Stomach (tissue), 19 donors: ENCODE measurements at places on chromosomes 6 and 20. TPM values are rescaled to one million over a fixed set of nuclear protein-coding genes. Genes with fewer than 3 reads are reported as not detected.

- no peak overlapping the region for H3K27ac ChIP-seq
- H3K4me1 ChIP-seq = peaks cover 6% of the 10 kb centered on the region
- H3K4me3 ChIP-seq = no peak overlapping the region
- DNase-seq = no peak
- no peaks in the 10 kb centered on the region for H3K27me3 ChIP-seq
These were observed 38.4 kb downstream of the BMP5 start for GRCh38 chr6:55836945-55837344.

GRCh38 chr20:20677186-20677585 is 35.3 kb downstream of the RALGAPA2 start:
- no peak overlapping the region for H3K4me3 ChIP-seq
- no peak for DNase-seq
- H3K4me1 ChIP-seq = peaks cover 14% of the 10 kb centered on the region
- H3K27ac ChIP-seq = no peak overlapping the region
- H3K27me3 ChIP-seq = no peaks in the 10 kb centered on the region

GRCh38 chr6:15530411-15530810 is 132.4 kb downstream of the DTNBP1 start:
- peaks cover 63% of the 10 kb centered on the region for H3K36me3 ChIP-seq
- no peaks in the 10 kb centered on the region for H3K27me3 ChIP-seq
- H3K4me3 ChIP-seq = no peak overlapping the region
- DNase-seq = no peak
- H3K4me1 ChIP-seq = no peaks in the 10 kb centered on the region

- H3K27me3 ChIP-seq = no peaks in the 10 kb centered on the region
- DNase-seq = no peak
- H3K4me1 ChIP-seq = peaks cover 15% of the 10 kb centered on the region
- peak overlapping the region; percentile 67 for H3K27ac ChIP-seq
These were observed 75.4 kb downstream of the ANKEF1 start for GRCh38 chr20:10110151-10110550.

Gene CST8
- total RNA-seq = not detected

- H3K4me1 ChIP-seq = peaks cover 25% of the 10 kb centered on the region
- no peaks in the 10 kb centered on the region for H3K27me3 ChIP-seq
- no peak for DNase-seq
These were observed 43.4 kb upstream of the ATXN1 start for GRCh38 chr6:16804546-16805242.

DNA sequence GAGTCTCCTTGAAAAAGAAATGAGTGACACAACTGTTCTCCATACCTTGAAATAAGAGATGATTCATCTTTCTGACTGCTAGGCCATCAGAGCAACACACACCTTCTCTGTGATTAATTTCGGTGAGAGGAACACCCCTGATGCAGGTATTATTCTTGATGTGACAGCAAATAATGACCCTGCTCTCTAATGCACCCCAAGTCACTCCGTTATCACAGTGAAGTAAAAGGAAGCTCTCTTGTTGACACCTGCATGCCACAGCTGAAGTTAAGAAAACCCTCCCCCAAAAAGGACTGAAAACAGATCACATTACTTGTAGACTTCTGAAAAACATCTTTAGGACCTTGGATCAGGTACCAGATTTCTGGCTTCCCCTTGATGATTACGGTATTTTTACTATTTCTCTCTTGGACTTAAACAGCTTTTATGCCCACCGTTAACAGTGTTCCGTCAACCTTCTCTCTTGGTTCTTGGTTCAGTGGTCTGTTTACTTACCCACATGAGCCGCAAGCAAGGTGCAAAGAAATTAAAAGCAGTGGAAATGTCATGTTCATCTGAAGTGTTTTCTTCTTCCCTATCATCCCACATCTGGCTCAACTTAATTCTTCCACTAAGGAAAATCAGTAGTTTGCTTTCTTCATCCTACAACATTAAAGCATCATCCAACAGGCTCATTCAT is 249.7 kb downstream of the GMPR start:
- H3K27ac ChIP-seq = no peak overlapping the region
- no peaks in the 10 kb centered on the region for H3K27me3 ChIP-seq
- DNase-seq = no peak
- H3K4me1 ChIP-seq = peaks cover 14% of the 10 kb centered on the region
- peaks cover 24% of the 10 kb centered on the region for H3K36me3 ChIP-seq

Gene CD93
- 8.2 TPM for total RNA-seq

GRCh38 chr20:2398449-2398848 is 17.7 kb downstream of the TGM6 start:
- peaks cover 8% of the 10 kb centered on the region for H3K27me3 ChIP-seq
- no peak for DNase-seq
- no peaks in the 10 kb centered on the region for H3K36me3 ChIP-seq

DNA sequence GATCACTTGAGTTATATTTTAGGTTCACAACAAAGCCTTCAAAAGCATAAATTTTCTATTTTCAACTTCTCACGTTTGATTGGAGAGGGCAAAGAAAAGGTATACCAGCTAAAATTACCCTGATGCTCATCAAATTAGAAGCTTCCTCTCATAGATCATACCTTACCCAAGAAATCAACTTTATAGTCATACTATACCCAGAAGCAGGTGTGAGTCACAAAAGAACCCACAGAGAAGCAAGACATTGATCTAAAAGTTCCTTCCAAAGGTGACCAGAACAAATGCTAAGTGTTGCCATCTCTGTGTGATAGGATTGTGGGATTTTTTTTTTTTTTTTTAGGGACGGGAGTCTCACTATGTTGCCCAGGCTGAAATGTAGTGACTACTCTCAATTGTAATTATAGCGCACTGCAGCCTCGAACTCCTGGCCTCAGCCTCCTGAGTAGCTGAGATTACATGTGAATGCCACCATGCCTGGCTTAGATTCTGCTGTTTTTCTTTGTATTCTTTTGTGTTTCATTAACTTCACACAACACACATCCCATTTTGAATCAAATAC is 3.3 kb downstream of the EIF2S2 start:
- H3K4me1 ChIP-seq = peaks cover 60% of the 10 kb centered on the region
- no peak overlapping the region for H3K4me3 ChIP-seq
- H3K27ac ChIP-seq = no peak overlapping the region
- H3K27me3 ChIP-seq = no peaks in the 10 kb centered on the region
- no peak for DNase-seq
- H3K36me3 ChIP-seq = peaks cover 14% of the 10 kb centered on the region

DNA sequence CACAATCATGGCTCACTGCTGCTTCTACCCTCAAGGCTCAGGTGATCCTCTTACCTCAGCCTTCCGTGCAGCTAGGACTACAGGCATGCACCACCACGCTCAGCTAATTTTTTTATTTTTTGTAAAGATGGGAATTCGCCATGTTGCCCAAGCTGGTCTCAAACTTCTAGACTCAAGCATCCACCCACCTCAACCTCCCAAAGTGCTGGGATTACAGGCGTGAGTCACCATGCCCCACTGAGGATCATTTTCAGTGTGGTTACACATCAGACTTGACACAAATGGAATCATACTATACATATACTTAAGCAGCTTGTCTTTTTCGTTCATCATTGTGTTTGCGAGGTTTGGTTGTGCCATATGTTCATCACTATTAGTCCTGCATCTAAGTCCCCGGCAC is 26.6 kb downstream of the ZC3H12D start:
- peaks cover 25% of the 10 kb centered on the region for H3K4me1 ChIP-seq
- H3K27me3 ChIP-seq = no peaks in the 10 kb centered on the region
- DNase-seq = no peak
- H3K36me3 ChIP-seq = no peaks in the 10 kb centered on the region
- no peak overlapping the region for H3K27ac ChIP-seq
- no peak overlapping the region for H3K4me3 ChIP-seq

Gene CCN2
- total RNA-seq = 89.3 TPM

DNA sequence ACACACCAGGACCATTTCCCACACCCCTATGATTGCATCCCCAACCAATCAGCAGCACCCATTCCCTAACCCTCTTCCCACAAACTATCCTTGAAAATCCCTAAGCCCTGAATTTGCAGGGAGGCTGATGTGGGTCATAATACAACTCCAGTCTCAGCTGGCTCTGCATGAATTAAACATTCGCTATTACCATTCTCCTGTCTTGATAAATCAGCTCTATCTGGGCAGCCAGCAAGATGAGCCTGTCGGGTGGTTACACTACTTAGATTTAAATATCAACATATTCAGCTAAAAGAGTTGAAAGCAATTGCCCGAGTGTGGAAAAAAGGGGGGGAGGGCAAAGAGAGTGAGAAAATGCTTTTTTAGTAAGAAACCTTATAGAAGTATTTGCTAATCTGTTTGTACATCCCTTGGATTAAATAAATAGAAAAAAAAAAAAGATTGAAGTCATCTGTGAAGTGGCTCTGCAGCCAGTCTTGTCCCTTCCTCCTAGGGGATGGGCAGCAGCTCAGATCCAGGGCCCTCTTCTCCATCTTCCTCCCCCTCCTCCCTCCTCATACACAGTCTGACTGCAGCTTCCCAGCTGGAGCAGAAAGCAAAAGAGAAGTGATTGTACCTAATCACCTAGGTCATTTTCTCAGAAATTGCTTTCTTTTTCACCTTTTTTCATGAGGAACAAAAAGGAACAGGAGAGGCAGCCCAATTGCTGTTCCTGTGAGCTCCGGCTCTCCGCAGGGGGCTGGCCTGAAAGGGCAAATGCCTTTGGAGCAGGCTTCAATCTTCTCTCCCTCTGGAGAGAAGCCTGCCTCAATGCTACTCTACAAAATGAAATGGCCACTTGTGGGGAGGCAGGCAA is 356.6 kb upstream of the SULF2 start:
- H3K36me3 ChIP-seq = no peaks in the 10 kb centered on the region
- H3K4me1 ChIP-seq = no peaks in the 10 kb centered on the region
- DNase-seq = no peak
- no peak overlapping the region for H3K27ac ChIP-seq
- no peak overlapping the region for H3K4me3 ChIP-seq

Gene NRSN1
- total RNA-seq = not detected

Gene RAD21L1
- total RNA-seq = not detected

DNA sequence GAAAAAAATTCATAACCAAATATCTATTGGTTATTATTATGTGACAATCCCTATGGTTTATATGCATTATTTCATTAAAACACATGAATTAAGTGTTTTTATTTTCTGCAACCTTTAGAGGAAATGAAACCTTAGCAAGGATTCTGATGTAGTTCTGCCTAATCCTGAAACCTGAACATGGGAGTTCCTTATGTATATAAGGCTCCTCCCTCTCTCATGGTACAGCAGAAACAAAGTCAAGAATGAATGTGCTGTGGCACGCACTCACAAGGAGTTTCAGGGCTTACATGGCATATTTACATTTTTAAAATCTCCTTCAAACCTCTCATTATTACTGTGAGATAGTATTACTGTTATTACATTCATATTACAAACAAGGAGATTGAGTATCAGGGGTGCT is 426.4 kb upstream of the CITED2 start:
- H3K4me1 ChIP-seq = no peaks in the 10 kb centered on the region
- no peak overlapping the region for H3K27ac ChIP-seq
- peak; percentile 18 for DNase-seq
- no peak overlapping the region for H3K4me3 ChIP-seq
- no peaks in the 10 kb centered on the region for H3K27me3 ChIP-seq

GRCh38 chr6:45514454-45515230 is 136.9 kb upstream of the SUPT3H start:
- no peaks in the 10 kb centered on the region for H3K27me3 ChIP-seq
- no peaks in the 10 kb centered on the region for H3K4me1 ChIP-seq
- no peaks in the 10 kb centered on the region for H3K36me3 ChIP-seq
- H3K4me3 ChIP-seq = no peak overlapping the region

- H3K4me3 ChIP-seq = no peak overlapping the region
- no peaks in the 10 kb centered on the region for H3K36me3 ChIP-seq
- H3K27me3 ChIP-seq = no peaks in the 10 kb centered on the region
- no peak for DNase-seq
- no peak overlapping the region for H3K27ac ChIP-seq
These were observed 274.8 kb upstream of the BTBD3 start for GRCh38 chr20:11642866-11643265.

DNA sequence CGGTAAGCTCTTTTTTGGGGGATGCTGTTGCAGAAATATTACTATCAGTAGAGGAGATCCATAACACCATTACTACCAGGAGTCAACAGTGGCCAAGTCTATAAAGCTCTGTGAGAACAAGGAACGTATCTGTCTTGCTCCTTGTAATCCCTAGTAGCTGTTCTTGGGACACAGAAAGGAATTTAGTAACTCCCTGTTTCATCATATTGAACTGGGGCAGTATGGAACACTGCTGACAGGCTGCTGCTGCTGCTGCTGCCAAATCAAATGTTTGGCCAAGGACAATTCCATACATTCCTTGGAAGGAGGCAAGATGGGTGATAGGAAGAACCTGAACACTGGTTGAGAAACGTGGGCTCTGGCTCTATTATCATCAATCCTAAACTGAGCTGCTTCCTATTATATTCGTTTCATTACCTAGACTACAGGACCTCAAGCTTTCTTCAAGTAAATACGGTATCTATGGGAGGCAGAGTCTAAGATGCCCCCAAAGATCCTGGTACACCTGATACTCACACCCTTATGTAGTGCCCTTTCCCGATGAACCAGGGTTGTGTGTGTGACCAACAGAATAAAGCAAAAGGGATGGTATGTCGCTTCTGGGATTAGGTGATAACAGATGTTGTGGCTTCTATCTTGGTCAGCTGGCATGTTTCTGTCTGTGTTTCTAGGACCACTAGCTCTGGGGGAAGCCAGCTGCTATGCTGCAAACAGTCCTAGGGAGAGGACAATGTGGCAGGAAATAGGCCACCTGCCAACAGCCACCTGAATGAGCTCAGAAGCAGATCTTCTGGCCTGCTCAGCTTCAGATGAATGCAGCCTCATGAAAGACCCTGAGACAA is 39.5 kb downstream of the ELOVL5 start:
- H3K27me3 ChIP-seq = no peaks in the 10 kb centered on the region
- H3K27ac ChIP-seq = peak overlapping the region; percentile 12
- H3K4me1 ChIP-seq = peaks cover 53% of the 10 kb centered on the region
- peak; percentile 58 for DNase-seq

Gene GHRH
- not detected for total RNA-seq

Gene OR12D1
- not detected for total RNA-seq

DNA sequence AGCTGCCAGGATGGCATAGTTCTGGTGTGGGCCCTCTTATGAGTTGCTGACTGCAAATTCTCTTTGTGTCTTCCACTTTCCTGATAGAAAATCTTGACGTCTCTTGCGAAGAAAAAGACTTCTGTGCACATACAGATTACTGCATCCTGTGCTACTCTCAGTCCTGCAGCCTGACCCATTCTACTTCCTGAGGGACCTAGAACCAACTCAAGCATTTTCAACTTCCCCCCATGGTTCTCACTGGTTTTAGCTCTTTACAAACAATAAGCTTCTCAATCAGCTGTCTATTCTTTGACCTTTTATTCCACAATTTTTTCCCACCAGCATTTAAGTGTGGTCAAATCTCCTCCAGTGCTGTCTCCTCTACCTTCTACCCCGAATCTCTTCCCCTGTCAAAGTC is 13.4 kb upstream of the KLHL32 start:
- H3K36me3 ChIP-seq = no peaks in the 10 kb centered on the region
- H3K27me3 ChIP-seq = no peaks in the 10 kb centered on the region
- no peak overlapping the region for H3K27ac ChIP-seq
- no peak overlapping the region for H3K4me3 ChIP-seq
- no peak for DNase-seq

Gene HUS1B
- 2.9 TPM for total RNA-seq

- no peak overlapping the region for H3K27ac ChIP-seq
- H3K4me1 ChIP-seq = peaks cover 28% of the 10 kb centered on the region
- no peaks in the 10 kb centered on the region for H3K36me3 ChIP-seq
- no peaks in the 10 kb centered on the region for H3K27me3 ChIP-seq
These were observed 98.3 kb downstream of the TMEM242 start for GRCh38 chr6:157224951-157225574.

- peak; percentile 24 for DNase-seq
- H3K27ac ChIP-seq = peak overlapping the region; percentile 71
- no peak overlapping the region for H3K4me3 ChIP-seq
- no peaks in the 10 kb centered on the region for H3K27me3 ChIP-seq
- no peaks in the 10 kb centered on the region for H3K36me3 ChIP-seq
- H3K4me1 ChIP-seq = peaks cover 38% of the 10 kb centered on the region
These were observed 42.0 kb downstream of the TGM2 start for GRCh38 chr20:38123021-38123587.
